ENCODE measurements at places on chromosomes 13 and 19. TPM values are rescaled to one million over a fixed set of nuclear protein-coding genes. Genes with fewer than 3 reads are reported as not detected.

GRCh38 chr19:5641171-5641570, 18.3 kb downstream of the SAFB start:
- peaks cover 9% of the 10 kb centered on the region for H3K4me1 ChIP-seq
- H3K36me3 ChIP-seq = no peaks in the 10 kb centered on the region
- no peak for DNase-seq
- no peaks in the 10 kb centered on the region for H3K27me3 ChIP-seq
- H3K27ac ChIP-seq = no peak overlapping the region
- no peak overlapping the region for H3K4me3 ChIP-seq

- peaks cover 22% of the 10 kb centered on the region for H3K4me1 ChIP-seq
- DNase-seq = no peak
- no peaks in the 10 kb centered on the region for H3K36me3 ChIP-seq
- H3K4me3 ChIP-seq = peak overlapping the region; percentile 95
Measured at GRCh38 chr13:111153977-111154332, 38.8 kb downstream of the ARHGEF7 start.

DNA sequence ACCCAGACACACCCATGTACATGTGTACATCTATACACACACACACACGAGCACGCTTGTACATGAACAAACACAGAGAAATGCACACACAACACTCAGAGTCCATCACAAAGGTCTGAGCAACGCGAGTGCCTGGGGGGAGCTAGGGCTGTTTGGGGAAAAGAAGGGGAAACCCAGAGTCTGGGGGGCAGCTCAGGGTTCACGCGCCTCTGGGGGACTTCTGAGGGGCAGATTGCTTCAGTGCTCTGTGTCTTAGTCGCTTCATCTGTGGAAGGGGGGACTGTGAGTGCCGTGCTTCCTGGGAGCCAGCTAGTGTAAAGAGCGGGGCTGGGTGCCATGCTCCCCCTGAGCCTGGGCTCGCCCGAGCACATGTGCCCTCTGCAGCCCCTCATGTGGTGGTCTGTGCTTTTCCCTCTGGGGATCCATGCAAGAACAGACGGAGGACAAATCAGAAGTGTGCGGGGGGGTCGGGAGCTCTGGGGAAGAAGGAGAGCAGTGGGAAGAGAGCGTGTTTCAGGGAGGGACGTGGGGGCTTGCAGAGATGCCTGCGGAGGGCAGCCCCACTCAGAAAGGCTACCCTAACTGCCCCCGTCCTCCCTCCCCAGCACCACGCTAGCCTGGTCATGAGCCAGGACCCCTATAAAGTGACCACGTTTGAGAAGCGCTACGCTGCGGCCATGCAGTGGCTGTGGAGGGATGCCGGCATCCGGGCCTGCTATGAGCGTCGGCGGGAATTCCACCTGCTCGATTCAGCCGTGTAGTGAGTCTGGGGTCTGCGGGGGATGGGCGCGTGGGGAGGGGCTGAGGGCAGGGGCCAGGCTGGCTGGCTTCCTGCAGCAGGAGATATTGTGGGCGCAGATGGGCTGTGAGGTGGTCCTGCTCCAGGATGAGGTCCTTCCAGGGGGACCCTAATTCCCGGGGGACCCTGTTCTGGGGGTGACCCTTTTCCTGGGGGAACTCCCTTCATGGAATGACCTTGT, 14.0 kb downstream of the GNA15 start:
- H3K4me1 ChIP-seq = peaks cover 12% of the 10 kb centered on the region
- no peak overlapping the region for H3K4me3 ChIP-seq
- no peaks in the 10 kb centered on the region for H3K36me3 ChIP-seq
- H3K27me3 ChIP-seq = peaks cover 1% of the 10 kb centered on the region
- DNase-seq = no peak

DNA sequence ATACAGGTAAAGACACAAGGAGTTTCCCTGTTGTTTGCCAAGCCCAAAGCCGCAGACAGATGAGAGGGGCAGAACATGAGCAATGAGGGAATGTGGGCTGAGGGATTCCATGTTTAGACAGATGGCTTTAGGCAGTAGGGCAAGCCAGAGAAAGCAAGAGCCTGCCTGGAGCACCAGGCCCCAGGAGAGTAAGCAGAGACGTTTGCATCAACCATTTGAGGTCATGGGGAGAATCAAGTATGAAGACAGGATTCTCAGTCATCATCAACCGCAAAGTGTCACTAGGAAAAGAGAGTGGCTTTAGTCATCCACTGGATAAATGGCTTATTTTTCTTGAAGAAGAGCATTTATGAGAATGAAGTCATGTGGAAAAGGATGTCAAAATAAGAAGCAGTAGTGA, 184.7 kb downstream of the COG6 start:
- peaks cover 4% of the 10 kb centered on the region for H3K27me3 ChIP-seq
- no peaks in the 10 kb centered on the region for H3K36me3 ChIP-seq
- DNase-seq = no peak
- H3K4me1 ChIP-seq = peaks cover 5% of the 10 kb centered on the region
- no peak overlapping the region for H3K4me3 ChIP-seq
- H3K27ac ChIP-seq = no peak overlapping the region

DNA sequence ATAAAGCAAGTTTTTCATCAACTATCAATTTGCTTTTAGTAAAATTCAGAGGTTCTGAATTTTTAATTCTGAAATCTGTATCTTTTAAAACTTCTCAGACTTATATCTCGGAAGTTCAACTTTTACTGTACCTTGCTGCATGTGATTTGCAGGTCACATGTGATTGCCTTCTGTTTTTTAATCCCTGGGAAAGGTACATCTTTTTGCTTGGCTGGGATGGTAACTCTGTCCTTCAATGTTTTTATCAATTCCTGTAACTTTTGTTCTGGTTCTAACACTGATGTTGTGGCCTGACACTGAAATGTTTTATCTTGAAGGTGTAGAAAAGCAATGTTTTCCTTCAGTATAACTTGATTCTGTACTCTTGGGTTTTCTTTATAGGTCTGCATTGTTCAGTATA, 16.2 kb upstream of the NAA16 start:
- no peak for DNase-seq
- H3K4me1 ChIP-seq = no peaks in the 10 kb centered on the region
- H3K36me3 ChIP-seq = peaks cover 4% of the 10 kb centered on the region
- H3K27ac ChIP-seq = no peak overlapping the region
- H3K4me3 ChIP-seq = no peak overlapping the region

DNA sequence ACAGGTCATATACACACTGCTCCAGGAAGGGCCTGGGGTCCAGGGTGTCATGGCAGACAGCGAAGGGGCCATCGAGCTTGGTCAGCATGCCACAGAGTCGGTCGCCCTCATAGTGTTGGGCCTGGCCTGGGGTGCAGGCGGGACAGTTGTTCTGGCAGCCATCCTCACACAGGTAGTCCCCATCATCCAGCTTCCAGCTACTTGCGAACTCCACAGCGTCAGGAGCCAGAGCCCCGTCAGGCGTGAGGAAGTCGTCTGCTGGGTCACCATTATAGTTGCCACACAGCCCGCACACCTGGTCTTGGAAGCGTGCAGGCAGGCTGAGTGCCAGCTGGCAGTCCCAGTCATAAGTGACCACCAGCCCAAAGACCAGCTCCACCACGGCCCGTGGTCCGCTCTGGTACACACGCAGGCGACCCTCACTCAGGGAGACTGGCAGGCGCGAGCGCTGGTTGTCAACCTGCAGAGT, 16.2 kb downstream of the FCGBP start:
- DNase-seq = no peak
- H3K4me1 ChIP-seq = no peaks in the 10 kb centered on the region
- H3K27me3 ChIP-seq = peaks cover 10% of the 10 kb centered on the region
- no peak overlapping the region for H3K27ac ChIP-seq
- H3K36me3 ChIP-seq = peaks cover 5% of the 10 kb centered on the region
- no peak overlapping the region for H3K4me3 ChIP-seq

DNA sequence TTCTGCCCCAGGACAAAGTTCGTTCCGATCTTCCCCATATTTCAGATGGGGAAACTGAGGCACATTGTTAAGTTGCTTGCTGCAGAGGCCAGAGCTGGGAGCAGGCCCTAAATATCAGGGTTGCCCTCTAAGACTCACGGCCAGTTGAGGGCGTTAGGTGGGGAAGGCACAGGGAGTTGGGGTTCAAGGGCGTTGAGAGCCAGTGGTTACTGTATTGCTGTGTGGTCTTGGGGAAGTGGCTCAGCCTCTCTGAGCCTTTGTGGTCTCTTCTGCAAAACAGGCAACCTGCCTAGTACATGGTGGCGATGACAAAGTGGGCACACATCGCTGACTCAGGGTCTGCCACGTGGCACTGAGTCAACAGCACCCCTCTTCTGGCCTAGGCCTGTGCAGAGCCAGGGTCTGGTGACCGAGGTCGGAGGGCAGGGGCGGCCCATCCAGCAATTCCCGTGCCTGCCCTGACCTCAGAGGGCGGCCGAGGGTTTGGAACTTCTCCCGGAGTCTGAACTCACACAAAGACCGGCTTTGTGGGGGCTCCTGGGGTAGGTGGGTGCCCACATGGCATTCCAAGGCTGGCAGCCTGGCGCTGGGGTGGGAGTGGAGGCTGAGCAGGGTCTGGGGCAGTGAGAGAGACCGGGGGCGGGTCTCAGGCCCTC, 10.2 kb downstream of the TNFAIP8L1 start:
- no peak for DNase-seq
- no peaks in the 10 kb centered on the region for H3K36me3 ChIP-seq

EDDM13 gene
- total RNA-seq = not detected
